ENCODE measurements at places on chromosomes 2 and 18. TPM values are rescaled to one million over a fixed set of nuclear protein-coding genes. Genes with fewer than 3 reads are reported as not detected.

The AGXT gene
- total RNA-seq = not detected

The PPM1G gene
- 135 TPM for total RNA-seq

The PSMD14 gene
- total RNA-seq = 83.6 TPM

The CKAP2L gene
- 25.2 TPM for total RNA-seq

The GALNT14 gene
- 0.40 TPM for total RNA-seq

The PDE1A gene
- 0.83 TPM for total RNA-seq

The GAL3ST2 gene
- total RNA-seq = not detected

The FBXO36 gene
- 1.1 TPM for total RNA-seq

DNA sequence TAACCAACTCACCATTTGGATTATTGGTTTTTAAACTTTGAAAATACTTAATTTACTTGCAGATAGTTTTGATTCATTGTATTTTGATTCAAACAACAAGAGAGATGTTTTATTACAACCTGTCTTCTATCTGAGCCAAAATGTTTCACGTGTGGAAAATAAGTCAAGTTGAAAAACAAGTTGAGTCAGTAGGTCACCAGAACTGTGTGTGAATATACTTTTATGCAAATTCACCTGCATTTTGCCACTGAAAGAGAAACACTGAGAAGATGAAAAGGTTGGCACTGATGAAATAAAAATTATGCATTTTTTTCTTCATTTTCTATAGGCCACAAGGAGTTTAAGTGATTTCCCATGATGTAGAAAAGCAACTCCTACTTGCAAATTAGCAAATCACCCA lies 68.3 kb downstream of the ICOS start:
- DNase-seq = no peak

DNA sequence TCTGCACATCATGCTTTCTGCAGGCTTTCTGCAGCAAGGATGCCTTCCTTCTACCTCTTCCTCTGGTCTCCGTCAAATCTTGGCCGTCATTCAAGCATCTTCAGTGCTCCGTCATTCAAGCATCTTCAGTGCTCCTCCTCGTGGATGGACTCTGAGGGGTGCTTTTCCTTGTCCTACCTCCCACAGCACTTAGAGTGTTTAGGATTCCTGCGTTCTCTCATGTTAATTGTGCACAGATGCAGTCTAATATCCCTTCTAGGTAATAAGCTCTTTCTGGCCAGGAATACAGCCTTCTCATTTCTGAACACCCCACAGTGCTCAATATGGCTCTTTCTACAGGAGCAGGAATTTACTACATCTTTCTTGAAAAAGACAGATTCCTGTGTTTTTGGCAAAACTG lies 59.8 kb downstream of the ZNF236 start:
- no peak for DNase-seq

DNA sequence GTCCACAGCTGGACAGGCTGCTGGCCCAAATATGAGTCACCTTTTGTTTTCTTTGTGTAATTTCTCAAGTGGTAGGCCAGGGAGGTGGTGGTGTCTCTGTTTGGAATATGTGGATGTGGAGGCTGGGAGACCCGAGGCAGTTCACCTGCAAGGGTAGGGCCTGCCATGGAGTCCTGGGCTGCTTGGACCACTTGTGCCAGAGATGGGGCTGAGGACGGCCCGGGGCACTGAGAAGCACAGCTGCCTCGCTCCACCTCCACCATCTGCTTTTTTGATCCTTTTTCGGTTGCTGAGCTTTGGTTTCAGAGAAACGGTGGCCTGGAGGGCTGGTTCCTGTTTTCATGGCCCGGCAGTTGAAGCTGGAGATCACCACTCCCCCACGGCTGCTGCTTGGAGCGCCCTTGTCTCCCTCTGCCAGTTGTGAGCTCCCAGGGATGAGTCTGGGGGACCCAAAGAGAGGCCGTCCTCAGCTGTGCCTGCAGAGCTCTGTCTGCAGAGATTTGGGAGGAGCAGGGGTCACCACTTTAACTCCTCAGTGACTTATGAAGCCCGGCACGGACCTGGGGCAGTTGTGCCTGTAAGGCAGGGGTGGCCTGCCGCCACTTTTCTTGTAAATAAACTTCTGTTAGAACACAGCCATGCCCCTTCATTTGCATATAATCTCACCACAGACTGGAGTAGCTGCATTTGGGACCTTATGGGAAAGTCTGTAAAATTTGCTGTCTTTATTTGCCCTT lies 67.6 kb upstream of the MCFD2 start:
- DNase-seq = peak; percentile 47

DNA sequence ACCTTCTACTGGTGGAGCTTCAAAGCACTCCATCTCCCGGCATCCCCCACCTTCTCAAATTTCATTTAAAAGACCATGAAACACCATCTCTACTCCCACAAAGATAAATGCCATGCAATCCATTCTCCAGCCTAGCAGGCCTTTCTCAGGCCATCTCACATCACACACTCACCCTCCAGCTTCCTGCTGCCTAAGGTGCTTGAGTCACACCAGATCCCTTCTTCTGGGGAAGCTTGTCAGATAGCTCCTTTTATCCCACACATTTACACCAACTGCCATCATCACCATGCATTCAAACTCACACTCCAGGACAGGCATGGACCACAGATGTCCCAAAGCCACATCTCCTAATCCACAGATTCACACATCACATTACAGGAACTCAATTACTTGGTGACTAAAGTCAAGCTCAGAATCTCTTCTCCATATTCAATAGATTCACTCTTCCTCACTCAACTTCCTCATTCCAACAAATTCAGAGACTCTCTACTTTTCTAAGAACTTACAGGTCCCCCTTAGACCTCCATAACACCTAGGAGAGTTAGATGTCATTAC lies 292.5 kb downstream of the TNS1 start:
- DNase-seq = no peak

GRCh38 chr2:237283131-237283928 lies 130.6 kb downstream of the COL6A3 start:
- no peak for DNase-seq

DNA sequence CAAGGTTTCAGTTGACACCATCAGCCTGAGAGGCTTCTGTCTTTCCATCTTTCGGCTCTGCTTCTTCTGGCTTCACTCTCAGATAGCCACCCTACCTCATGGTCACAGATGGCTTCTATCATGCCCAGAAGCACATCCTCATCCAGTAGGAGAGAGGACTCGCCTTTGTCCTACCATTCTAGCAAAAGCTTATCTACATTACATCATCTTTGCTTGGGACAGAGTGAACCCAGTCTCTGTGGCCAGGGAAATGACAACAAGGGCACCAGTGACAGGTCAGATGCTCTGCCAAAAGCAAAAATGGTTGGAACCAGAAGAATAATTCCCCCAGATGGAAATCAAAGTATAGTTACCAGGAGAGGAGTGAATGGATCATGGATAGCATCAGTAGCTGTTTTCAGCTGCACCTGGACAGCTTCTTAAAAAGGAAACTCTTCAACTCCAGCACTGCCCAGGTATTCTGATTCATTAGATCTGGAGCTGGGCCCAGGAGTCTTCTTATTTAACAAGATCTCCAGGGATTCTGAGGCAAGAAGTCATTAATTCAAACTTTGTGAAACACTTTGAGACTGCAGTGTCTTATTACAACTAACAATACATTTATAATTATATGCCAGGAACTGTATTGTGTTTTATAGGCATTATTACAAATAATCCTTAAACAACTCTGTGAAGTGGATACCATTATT lies 257.7 kb upstream of the UBE2E3 start:
- no peak for DNase-seq

DNA sequence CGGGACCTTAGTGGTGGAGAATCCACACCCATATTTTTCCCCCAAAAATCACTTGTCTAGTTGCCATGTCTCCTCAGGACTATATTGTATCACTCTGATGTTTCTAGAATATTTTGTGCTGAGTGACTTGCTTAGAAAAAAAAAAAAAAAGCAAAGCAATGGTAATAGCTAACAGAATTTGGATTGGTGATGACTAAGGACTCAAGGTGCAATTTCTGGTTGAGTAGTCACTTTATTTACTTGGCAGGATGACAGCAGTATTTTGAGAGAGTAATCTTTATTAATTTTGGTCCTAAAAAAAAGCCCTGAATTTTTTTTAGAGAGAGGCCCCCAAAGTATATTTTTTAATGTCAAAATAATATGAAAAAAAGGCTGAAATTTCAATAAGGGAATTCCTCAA lies 32.8 kb upstream of the MYO3B start:
- DNase-seq = no peak

DNA sequence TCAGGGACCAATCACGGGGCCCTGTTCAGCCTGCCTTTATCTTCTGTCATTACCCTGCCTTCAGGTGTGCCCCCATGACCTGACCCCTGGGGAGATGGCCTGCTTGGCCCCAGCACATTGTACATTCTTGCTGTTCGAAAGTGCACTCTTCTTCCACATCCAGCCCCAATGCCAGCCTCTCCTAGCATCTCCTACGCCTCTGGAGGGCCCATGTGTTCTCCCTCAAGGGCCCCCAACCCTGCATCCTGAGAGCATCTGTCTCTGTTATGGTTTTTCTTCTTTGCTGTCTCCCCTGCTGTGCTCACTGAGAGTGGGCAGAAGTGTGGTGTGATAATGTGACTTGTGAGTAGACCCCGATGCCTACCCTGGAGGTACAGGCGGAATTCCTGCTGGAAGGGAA lies 41.5 kb upstream of the OTOS start:
- DNase-seq = no peak

- no peak for DNase-seq
These were observed 110.5 kb downstream of the TACR1 start for GRCh38 chr2:75088791-75089190.

DNA sequence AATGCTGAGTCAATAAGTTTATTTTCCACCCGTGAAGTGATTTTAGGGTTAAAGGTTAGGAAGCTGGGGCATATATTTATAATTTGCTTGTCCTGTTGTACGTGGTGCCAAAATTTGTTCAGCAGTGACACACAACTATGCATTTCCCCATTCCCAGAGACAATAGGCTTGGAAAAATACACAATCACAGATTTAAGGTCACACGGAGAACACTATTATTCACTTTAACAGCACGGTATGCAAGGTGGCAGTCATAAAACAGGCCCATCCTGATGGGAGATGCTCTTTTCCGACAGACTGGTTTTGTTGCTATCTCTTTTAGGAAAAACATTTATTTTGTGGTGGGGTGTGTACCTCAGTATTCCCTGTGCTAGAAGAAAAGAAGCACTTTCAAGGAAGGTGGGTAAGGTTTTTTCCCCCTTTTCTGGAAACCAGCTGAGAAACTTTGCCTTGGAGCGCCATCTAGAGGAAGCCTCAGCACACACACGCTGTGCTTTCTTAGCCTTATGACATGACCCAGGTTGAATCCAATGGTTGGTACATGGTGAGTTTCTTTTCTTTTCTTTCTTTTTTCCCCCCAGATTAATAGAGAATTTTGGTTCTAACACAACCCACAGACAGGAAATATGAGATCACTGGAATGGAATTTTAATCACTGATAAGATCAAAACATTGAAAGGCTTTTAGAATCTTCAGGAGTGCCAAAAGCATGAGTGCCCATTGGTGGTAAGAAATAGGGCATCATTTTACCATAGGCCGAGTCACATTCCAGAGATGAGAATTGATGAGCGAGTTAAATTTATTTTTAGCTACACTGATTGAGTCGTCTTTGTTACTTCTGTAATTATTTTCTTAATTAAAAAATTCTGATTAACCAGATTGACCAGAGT lies 332.1 kb downstream of the AGPS start:
- peak; percentile 89 for DNase-seq

- no peak for DNase-seq
These were observed 51.0 kb upstream of the ABCA12 start for GRCh38 chr2:215189393-215189792.

- no peak for DNase-seq
These were observed 582.6 kb downstream of the NRXN1 start for GRCh38 chr2:50449306-50449705.

GRCh38 chr2:172065111-172065510 lies 20.2 kb upstream of the DLX1 start:
- DNase-seq = no peak

DNA sequence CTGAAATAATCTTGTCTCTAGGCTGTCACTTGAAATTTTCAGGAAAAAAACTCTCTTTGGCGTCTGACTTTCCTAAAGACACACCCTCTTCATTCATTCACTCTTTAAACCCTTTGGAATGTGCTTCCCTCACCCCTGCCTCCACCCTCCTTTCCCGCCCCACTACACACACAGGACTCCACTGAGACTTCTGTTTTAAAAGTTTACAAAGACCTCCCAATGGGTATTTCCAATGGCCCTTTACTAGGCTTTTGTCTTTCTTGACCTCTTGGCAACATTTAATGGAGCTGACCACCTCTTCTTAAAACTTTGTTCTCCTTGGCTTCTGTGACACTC lies 96.1 kb downstream of the RBMS1 start:
- DNase-seq = no peak

- no peak for DNase-seq
These were observed 41.2 kb downstream of the SLC8A1 start for GRCh38 chr2:40410695-40411094.

DNA sequence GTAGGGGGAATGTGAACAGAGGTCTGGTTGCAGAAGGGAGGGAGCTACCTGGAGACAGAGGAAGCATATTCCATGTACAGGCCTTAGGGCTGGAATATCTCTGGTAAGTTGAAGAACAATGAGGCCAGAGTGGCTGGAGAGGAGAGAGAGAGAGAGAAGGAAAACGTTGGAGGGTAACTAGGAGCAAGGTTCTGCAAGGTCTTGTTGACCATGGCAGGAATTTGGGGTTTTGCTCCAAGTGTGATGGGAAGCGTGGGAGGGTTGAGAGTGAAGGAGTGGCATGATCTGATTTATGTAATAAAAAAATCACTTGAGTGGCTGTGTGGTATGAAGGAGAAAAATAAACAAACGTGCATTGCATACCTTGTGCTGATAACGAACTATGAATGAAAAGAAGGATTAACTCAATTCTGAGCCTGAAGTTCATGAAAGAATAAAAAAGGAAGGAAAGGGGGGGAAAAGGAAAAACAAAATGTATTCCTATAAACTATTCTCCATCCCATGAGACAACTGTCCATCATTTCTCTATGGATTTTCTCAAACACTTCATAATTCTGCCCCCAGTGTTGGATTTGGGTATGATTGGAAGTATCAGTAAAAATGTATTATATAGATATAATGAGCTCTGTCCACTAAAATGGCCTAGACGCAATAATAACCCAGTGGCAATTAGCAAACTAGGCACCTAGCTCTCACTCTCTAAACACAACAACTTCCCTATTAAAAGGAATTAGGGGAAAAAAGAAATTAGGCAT lies 59.7 kb upstream of the PMAIP1 start:
- DNase-seq = no peak
